T-helper 22 cell (primary cell): ENCODE measurements at places on chromosomes 1 and 21.

DNA sequence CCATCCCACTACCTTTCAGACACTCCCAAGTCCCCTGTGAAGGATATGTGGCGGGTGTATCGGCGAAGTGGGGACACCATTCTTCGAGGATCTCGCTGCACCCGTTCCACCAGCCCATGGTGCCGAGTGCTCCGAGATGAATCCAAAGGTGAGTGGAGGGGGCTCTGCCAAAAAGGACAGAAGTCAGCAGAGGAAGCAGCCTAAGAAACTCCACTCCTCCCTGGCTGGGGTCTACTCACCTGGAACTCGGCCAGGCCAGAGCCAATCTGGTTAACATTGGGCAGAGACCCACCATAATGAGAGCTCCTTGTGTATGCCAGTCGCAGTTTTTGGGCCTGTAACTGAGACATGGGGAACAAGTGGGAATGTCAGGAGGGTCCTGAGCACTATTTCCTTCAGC, 3.6 kb downstream of the CRTC2 start:
- DNase-seq, result no peak

DNA sequence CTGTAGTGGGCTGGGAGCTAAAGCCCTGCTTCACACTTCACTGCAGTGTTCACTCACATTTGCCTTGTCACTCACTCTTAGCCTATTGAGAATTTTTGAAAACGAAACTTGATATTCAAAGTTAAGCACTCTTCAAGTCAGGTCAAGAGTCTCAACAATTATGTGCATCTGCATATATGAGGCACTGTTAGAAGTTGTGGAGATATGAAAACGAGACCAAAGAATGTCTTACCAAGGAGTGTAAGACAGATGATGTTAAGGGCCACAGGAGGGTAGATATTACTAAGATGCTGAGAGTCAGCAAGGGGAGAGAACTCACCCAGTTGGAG, 64.7 kb upstream of the GJA8 start:
- no peak for DNase-seq

DNA sequence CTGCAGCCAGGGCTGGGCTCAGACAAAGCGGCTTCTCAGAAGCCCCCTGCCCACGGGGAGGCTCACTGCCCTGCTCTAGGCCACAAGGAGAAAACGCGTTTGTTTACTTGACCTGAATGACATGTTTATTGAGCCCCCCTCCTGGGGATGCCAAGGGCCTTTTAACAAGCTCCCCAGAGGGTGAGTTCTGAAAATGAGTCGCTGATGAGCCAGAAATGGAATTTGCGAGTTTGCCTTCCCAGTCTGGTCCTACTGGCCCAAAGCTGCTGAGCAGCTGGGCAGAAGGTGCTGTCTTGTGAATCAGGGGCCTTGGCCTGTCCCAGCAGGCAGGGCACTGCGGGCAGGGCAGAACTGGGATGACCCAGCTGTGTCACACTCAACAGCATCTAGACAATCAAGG, 120.6 kb downstream of the SYF2 start:
- DNase-seq, result no peak

DNA sequence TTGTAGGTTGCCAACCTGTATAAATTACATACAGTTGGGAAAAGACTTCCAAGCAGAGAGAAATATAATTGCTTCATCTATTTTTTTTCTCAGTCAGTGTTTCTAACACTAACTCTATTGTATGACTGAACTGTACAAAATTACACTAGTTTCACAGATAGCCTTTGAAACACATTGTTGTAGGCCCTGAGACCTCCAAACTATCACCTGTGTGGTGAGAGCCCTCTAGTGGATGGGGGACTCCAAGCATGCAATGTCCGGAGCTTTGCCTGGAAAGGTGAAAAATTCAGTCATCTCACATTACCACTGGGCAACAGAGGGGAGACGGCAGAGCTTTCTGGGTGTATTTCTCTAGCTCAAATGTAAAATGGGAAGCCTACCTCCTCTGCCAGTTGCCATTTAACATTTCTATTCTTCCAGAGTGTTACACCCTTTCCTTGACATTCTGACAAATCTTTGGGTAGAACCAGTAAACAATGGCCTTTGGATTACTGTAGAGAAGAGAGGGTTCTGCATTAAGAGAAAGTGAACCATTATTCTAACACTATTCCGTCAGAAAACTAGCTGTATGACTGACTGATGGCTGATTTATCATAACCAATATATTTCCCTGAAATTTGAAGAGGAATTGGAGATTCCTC, 212.2 kb downstream of the LYPLAL1 start:
- no peak for DNase-seq

DNA sequence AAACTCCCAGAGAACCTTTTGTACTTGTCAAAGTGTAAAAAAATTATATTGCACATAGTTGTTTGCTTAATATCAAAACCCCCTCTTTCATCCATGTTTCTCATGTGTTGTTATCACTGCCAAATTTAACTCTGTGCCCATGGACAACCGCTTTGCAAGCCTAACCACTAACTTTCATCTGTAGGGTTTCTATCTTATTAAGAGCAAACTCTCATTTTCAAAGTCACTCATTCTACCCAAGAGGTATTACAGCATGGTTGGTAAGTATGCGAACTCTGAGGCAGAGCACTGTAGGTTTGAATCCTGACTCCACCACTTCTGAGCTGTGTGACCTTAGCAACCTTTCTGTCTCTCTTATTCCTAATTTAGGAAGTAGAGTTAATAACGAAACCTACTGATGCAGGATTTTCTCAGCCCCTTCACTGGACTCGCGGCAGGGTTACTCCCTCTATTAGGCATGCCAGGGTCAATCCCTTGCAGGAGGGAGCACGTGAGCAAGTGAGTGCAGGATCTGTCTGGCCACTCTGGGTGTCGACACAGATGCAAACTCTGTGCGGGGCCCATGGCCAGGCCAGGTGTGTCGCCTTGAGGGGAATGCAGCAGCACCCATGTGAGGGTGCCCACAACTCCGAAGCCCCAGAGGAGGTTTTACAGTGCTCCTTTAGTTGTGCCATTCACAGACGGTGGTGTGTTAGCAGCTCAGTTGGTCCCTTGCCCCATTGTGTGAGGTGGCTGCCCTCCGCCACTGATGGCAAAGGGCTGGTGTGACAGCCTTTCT, 361.5 kb upstream of the ADGRL2 start:
- DNase-seq, result no peak

GRCh38 chr1:85575363-85575995, 5.1 kb upstream of the CCN1 start:
- DNase-seq, result no peak

DNA sequence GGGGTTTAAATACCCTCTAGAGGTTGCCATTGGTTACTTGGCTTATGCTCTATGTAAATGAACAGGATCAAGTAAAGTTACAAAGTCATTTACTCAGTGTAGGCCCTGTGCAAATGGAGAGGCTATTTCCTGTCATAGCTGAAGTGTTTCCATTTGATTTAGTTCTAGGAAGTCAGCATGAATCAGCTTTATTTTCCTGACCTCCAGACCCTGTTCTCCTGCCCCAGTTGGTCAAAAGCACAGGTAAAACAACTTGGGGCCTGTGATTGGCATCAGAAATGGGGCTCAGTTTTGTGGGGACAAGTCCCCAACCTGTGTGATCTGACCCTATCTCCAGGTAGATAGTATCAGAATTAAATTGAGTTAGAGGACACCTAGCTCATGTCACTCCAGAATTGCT, 239.9 kb downstream of the HHAT start:
- DNase-seq, result no peak

- no peak for DNase-seq
Measured at GRCh38 chr1:34370748-34371147, 194.0 kb downstream of the C1orf94 start.

DNA sequence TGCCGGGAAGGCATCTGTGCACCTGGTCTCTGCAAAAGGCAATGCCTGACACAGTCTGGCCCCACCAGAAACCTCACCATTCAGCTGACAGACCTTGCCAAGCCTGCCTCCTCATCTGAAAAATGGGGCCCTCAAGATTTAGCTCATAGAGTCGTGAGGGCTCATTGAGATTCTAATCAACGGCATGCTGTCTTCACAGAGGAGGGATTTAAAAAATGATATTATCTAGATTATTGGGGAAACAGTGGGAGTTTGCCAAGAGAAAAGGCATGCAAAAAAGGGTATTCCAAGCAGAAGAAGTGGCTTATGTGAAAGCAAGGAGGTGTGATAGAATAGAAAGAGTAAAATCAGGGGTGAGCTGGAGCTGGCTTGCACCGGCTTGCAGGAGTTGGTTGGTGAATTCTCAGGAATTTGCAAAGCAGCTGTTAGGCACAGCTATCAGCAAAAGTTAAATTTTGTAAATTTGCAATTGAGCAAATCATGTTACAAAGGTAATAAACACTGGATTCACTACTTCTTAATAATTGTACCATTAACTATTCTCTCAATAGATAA, 91.7 kb upstream of the WNT4 start:
- DNase-seq, result no peak

- no peak for DNase-seq
Measured at GRCh38 chr1:48552903-48553606, 81.1 kb upstream of the SPATA6 start.

DNA sequence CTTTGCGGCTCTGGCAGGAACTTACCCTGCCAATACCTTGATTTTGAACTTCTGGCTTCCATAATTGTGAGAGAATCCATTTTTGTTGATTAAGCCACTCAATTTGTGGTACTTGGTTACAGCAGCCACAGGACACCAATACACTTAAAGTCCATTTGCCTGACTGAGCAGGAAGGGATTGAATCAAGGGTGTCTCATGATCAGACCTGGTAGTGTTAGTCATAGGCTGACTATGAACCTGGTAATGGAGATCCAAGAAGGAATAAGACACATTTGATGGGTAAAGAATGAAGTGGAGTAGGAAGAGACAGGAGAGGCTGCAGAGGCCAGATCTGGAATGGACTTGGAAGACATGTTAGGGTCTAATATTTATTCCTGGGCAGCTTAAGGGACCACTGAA, 31.2 kb upstream of the MAP1LC3C start:
- DNase-seq, result no peak

DNA sequence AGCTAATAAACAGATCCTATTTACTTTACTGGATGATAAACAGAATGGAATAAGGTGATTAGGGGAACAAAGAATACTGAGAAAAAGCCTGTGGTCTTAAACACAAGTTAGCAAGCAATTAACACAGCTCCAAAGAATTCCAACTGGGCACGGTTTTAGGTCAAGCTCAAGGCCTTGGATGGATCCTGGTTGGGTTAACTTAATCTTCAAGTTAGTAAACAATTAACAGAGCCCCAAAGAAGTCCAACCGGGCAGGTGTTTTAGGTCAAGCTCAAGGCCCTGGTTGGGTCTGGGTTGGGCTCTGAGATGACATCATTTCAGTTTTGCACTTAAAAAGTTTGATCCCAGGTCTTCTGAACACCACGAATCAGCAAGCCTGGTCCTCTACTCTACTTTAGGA, 1086.3 kb upstream of the TMPRSS15 start:
- no peak for DNase-seq

DNA sequence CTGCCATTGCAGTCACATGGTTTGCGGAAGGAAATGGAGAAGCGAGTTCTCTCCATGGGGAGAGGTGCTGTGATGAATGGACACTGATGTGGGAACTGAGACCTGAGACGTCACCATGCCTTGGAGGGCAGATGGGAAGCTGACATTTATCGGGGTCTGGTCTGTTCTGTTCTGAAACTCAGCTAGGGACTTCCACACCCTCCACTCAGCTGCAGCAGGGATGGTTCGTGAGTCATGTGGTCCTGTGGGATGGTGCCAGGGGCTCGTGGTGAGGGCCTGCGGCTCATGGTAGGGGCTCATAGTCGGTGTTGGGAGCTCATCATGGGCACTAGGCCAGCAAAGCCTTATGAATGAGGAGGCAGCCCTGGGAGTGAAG, 6.1 kb downstream of the GPR137B start:
- DNase-seq, result no peak

DNA sequence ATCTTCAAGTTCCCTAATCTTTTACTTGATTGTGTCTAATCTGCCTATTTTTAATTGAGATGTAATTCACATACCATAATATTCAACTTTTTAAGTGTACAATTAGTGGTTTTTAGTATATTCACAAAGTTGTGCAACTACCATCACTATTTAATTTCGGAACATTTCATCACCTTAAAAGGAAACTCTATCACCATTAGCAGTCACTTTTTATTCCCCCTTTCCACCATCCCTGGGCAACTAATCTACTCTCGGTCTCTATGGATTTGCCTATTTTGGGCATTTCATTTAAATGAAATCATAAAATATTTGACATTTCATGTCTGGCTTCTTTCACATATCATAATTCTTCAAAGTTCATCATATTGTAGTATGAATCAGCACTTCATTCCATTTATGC, 30.6 kb upstream of the HYI start:
- DNase-seq, result no peak

DNA sequence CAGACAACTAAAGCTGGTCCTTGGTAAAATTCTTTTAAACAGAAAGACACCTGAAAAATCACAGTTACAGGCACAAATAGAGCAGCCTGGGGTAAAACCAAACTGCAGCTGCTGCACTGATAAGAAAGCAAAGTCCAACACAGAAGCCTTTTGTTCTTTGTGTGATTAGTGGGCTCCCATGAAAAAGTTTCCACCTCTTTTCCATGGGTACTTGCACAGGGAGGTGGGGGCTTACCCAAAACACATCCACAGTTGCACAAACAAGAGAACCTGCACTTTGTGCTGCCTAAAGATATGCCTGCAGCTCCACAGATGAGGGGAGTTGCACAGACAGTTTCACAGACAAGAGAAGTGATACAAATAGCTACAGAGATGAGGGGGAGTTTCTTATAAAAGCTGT, 106.7 kb upstream of the SLC5A9 start:
- no peak for DNase-seq

GRCh38 chr1:152487871-152488270, 22.7 kb upstream of the LCE5A start:
- no peak for DNase-seq
